NCI-H1694 treated with DMSO at 0.1 percent for 48 hours (cell line): ENCODE measurements at places on chromosomes 11 and 22.

- no peak for DNase-seq
Observed at GRCh38 chr11:104343578-104343977, 179.6 kb upstream of the PDGFD start.

GRCh38 chr11:130671801-130672700 lies 223.6 kb downstream of the ADAMTS15 start:
- no peak for DNase-seq

GRCh38 chr11:109644152-109644551 lies 222.2 kb downstream of the C11orf87 start:
- DNase-seq = peak; percentile 76

DNA sequence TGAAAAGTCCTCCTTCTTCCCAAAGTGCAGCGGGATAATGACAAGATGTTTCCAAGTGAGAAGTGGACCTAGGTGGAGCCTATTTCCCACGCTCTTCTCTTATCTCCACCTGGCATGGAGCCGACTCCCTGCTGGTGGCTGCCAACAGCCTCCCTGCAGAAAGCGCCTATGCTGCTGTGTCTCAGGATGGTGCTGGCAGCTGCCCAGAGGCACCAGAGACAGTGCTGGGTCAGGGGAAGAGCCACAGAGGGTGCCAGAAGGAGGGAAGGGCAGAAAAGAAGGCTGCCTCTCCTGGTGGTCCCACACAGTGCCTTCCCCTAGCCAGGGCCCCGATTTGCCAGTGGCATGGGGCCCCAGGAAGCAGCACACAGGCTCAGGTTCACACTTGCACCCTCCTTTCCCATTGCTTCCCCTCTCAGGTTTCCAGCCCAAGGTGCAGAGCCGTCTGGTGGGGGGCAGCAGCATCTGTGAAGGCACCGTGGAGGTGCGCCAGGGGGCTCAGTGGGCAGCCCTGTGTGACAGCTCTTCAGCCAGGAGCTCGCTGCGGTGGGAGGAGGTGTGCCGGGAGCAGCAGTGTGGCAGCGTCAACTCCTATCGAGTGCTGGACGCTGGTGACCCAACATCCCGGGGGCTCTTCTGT lies 19.0 kb downstream of the CD5 start:
- no peak for DNase-seq

- no peak for DNase-seq
Observed at GRCh38 chr11:11476971-11477645, 124.1 kb upstream of the CSNK2A3 start.

GRCh38 chr11:74438681-74439080 lies 28.7 kb downstream of the KCNE3 start:
- no peak for DNase-seq

GRCh38 chr11:58286249-58286648 lies 18.2 kb upstream of the OR10W1 start:
- DNase-seq = no peak

DNA sequence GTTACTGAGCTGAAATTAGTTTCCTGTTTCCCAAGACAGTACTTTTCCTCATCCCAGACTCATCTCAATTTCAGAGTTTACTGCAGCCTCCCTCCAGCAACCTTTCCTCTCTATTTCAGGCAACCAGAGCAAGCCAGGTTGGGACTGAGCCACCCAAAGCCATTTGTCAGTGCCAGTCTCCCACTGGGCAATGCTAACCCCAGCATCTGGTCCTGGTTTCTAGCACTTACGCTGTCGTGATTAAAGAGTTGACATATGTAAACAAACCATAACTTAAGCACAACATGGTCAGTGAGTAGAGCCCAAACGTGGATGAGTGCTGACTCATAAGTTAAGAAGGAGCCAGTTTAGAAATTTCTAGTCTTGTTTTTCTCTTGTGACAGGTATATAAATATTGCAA lies 119.6 kb upstream of the BLID start:
- no peak for DNase-seq

- DNase-seq = no peak
Observed at GRCh38 chr11:124760205-124760652, 1.9 kb downstream of the ESAM start.

DNA sequence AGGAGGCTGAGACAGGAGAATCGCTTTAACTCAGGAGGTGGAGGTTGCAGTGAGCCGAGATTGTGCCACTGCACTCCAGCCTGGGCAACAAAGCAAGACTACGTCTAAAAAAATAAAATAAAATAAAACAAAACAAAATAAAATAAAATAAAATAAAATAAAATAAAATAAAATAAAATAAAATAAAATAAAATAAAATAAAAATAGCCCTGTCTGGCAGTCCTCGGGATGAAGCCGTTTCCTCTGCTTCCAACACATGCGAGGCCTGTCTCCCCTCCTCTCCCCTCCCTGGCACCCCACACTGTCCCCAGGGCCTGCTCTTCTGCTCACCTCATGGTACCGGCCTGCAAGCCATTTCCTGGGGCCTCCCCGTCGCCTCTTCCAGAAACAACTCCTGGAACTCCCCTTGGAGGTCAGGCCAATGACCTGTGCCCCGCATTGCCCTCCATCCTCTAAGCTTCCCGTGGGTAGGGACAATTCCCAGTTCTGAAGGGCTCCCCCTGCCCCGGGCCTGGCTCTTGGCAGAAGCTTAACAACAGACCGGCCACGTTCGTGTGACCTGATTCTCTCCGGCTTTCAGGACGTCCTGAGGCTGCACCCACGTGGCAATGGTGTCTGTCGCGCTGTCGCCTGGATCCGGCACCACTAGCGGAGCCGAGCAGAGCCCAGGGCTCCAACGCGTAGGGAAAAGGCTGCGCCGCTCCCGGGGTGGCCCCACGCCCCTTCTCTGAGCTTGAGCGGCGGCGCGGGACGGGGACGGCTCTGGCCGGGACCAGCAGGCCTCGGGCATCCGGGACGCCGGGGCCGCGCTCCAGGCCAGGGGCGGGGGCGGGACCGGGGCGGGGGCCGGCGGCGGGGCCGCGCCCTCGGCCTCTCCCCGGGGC lies 456 bp upstream of the PARVB start:
- no peak for DNase-seq

- DNase-seq = no peak
Observed at GRCh38 chr22:50485221-50486131, 1.2 kb upstream of the MIOX start.

GRCh38 chr11:121153472-121153871 lies 52.4 kb downstream of the TECTA start:
- DNase-seq = peak; percentile 3

GRCh38 chr11:8233691-8234424 lies 29.8 kb downstream of the LMO1 start:
- DNase-seq = no peak

DNA sequence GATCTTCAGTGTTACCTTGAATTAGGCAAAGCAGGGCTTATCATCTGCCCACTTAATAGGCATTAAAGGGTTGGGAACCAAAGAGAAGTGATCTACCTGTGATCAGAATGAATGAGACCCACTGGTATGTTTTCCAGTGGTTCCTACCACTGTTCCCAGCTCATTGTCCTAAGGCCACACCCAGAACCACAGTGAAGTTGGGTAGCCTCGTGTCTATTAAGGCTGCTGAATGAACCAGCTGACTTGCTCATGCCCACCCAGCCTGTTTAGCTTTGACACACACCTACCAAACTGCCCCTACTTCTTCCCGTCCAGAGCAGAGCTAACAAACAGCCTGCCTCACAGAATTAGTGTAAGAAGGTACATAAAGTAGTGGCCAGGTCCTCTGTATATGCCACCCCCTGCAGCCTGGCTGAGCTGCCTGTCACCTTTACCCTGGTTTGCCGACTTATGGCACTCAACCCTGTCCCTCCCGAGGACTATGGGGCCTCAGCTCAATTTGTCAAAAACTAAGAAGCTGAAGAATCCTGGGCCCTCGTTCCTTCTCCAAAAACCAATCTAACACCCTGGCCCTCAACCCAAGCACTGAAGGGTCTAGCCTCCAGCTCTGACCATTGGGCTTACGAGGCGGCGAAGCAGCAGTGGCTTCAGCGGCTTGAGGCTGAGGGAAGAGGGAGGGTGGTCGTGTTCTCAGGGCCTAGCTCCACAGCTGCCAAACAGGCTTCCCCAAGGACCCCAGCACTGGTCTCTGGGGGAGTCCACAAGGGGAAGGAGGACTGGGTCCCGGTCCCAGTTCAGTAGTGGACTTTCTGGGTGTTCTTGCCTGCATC lies 9.8 kb downstream of the UCP2 start:
- DNase-seq = no peak

GRCh38 chr11:17591293-17591692 lies 44.2 kb downstream of the OTOG start:
- DNase-seq = no peak

DNA sequence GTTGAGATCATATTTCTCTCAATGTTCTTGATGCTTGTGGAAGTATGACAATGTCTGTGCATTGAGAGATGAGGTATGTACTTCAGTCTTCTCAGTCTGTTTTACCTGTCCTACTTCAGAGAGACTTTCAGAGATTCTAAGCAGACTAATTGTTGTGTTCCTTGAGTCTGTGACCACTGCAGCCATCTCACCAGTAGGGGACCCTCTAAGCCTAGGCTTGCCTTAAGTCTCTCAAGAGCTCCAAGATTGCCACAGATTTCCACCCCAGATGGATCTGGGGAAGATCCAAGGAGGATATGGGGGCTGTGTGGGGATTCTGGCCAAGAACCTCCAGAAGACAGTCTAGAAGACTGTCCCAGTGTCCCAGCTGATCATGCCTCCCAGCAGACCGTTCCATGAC lies 179.9 kb upstream of the PLET1 start:
- DNase-seq = no peak

- DNase-seq = no peak
Observed at GRCh38 chr11:94866231-94866822, 98.2 kb downstream of the AMOTL1 start.

DNA sequence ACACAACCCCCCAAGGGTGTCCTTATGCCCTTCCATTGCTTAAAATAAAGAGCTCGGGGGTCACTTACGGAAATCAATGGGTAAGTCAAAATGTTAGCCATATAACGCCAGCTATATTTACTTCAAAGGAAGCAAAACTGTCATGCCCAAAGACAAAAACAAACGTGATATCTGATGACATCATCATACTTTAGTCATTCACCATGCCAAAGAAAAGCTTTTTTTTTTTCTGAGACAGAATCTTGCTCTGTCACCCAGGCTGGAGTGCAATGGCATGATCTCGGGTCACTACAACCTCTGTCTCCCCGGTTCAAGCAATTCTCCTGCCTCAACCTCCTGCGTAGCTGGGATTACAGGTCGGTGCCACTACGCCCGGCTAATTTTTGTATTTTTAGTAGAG lies 47.7 kb upstream of the SC5D start:
- no peak for DNase-seq

DNA sequence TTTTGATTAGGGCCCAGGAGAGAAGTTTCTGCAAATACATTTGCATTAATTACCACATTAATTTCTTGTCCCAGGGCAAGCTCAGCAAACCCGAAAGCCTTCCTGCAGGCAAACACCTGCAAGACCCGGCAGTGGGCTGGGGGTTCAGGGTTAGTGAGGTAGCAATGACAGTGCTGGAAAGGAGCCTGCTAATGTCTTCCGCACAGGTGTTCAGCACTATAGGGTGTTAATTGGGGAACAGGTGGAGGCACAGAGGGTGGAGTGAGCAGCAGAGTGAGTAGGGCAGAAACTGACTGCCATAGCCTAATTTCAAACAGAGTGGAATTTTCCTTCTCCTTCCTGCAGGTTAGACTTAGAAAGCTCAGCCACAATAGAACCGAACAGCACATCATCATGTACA lies 50.9 kb upstream of the UBASH3B start:
- no peak for DNase-seq

DNA sequence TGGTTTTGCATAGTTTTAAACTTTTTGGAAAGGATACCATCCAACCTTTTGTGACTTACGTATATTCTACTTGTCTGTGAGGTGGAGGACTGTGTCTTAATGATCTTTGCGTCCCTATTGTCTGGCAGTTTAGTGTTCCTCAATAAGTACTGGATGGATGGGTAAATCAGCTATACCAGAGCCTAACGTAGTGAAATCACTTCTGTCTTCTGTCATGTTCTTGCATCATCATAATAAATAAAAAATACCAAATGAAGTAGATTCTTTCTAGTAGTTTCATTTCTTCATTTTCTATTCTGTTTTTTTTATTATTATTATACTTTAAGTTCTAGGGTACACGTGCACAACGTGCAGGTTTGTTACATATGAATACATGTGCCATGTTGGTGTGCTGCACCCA lies 66.4 kb downstream of the ACER3 start:
- no peak for DNase-seq

GRCh38 chr11:114001416-114001815 lies 26.5 kb downstream of the HTR3A start:
- DNase-seq = no peak

- no peak for DNase-seq
Observed at GRCh38 chr11:10221342-10221741, 72.7 kb downstream of the SBF2 start.

DNA sequence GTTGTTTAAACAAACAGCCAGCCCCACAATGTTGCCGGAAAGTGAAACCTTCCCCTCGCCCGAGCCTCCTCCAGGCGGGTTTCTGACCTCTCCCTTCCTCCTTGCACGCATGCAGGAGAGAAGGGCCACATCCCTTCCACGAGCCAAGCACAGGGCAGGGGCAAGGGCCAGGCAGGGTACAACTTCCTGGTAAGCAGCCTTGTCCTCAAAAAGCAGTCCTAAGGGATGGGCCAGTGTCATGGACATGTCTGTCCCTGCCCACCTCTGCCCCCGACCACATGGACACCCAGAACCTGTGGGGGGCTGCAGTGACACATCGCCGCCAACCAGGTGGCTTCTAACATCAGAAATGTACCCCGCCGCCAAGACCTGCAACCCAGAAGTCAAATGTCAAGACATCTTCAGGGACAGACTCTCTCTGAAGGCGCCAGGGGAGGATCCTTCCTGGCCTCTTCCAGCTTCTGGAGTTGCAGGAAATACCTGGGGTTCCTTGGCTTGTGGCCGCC lies 145.3 kb downstream of the CRYBB2 start:
- no peak for DNase-seq

GRCh38 chr11:77966338-77966737 lies 28.1 kb downstream of the INTS4 start:
- DNase-seq = no peak

- no peak for DNase-seq
Observed at GRCh38 chr11:38191101-38191500, 1593.1 kb upstream of the RAG2 start.

GRCh38 chr11:77644887-77645286 lies 7.3 kb upstream of the CLNS1A start:
- no peak for DNase-seq

DNA sequence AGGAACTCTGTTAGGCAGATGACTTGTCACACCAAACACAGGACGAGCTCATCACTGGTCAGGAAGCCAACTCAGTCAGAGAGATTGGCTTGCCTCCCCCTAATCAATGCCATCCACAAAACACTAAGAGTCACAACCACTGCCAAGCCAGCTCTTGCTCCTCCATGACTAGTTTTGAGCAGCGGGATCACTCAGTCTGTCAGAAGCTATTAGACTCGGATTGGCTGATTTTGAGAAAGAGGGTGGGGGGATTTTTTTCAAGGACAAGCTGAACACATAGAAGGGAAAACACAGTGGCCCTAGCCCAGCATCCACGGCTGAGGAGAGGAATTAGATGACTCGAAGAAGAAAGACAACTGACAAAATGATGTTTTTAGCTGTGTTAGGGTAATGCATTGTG lies 55.9 kb downstream of the SEZ6L start:
- DNase-seq = no peak

- DNase-seq = no peak
Observed at GRCh38 chr11:11451501-11452005, 98.5 kb upstream of the CSNK2A3 start.
